ENCODE measurements at places on chromosomes 1 and 21.

DNA sequence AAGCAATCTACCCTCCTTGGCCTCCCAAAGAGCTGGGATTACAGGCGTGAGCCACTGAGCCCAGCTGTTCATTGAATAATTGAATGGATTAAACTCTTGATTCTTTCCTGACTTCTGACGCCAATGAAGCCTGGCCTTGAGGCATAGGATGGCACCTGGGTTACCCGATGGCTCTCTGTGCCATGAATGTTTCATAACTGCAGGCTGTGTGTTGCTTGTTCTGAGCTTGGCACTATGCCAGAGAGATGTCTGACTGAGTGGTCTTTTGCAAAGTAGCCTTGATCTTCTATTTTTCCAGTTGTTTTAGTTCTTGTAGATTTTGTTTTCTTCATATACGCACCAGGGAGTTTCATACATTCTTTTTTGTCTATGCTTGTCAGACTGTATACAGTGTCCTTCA lies 38.5 kb upstream of the AK4 start:
- DNase-seq = no peak

GRCh38 chr1:34100332-34100731 lies 64.7 kb downstream of the CSMD2 start:
- no peak for DNase-seq

DNA sequence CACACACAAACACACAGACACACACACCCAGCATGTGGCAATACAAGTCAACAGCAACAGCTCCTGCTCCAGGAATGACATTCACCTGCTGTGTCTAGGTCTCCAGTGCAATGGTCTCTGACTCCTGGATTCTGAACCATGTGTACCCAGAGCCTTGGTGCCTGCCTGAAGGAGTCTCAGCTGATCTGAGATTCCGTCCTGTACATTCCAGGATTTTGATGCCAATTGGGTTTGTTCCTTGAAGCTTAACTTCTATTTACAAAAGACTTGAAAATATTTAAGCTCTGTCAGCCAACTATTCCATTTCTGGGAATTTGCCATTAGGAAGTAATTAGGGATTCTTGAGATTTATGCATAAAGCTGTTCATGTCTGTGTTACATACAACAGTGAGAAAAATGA lies 85.4 kb upstream of the LRRC8D start:
- DNase-seq = no peak

DNA sequence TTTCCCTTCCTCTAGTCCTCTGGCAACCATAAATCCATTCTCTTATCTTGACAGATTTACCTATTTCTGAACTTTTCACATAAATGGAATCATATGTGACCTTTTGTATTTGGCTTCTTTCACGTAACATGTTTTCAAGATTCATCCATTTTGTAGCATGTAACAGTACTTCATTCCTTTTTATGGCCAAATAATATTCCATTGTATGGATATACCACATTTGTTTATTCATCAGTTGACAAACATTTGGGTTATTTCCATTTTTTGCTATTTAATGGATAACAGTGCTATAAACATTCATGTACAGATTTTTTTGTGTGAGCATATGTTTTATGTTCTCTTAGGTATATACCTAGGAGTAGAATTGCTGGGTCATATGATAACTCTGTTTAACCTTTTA lies 54.0 kb downstream of the RPAP2 start:
- no peak for DNase-seq

DNA sequence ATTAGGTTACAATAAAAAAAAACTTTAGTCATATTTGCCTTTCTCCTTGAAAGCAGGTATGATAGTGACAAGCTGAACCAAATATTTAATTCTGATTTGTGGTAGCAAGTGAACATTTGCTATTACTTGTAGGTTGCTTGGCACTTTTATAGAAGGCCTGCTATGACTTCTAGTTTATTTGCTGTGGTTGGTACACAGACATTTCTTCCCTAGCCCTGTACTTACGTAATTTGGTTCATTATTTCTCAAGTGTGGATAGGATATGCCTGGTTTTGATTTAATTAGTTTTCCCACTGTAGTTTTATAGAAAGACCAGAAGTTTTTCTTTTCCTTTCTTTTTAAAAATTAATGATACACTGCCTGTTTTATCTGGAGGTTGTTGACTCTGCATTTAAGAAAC lies 55.9 kb downstream of the PPP2R5A start:
- no peak for DNase-seq

DNA sequence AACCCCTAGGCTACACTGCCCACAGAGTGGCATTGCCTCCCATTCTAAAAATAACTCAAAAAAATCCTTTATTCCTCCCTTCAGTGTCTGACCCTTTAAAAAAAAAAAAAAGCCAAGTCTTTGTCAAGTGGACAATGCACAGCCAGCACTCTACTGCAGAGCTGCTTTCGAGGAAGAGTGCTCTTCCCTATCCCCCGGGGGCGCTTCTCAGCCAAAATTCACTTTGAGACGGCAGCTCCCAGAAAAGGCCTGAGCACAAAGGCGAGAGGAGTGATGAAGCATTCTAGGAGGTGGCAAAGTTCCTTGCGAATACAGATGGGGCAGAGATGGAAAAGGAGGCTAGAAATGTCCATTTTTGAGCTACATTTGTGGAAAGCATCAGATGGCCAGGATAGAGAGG lies 23.3 kb downstream of the EPHA10 start:
- DNase-seq = no peak

DNA sequence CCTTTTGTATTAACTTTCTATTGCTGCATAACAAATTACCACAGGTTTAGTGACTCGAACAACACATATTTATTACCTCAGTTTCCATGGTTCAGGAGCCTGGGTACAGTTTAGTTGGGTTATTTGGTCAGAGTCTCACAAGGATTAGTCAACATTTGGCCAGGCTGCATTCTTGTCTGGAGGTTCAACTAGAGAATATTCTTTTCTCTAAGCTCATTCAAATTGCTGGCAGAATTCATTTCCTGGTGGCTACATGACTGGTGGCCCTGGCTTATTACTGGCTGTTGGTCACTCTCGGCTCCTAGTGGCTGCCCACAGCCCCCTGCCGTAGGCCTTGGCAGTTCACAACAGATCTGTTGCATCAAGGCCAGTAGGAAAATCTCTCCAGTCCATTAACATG lies 81.1 kb upstream of the ADAR start:
- DNase-seq = no peak

DNA sequence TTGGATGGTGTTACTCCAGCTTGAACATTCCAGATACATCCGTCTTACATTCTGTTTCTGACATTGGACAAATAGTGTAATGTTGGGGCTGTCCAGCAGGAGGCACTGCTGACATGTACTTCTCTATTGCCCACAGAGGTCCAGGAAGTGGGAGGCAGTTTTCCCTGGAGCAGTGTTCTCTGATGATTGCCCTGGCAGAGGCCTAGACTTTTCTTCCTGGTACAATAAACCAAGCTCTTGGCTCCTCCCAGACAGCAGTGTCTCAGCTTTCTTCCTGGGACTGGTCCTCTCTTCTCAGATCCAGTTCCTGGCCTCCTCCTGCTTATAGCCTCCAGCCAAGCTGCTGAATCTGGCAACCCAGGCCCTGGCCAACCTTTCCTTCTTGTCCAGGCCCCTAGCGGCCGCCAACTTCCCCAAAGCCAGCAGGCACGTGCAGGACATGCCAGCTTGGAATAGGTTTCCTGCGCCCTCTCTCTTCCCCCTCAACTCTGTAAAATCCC lies 14.9 kb upstream of the IFNLR1 start:
- peak; percentile 53 for DNase-seq

DNA sequence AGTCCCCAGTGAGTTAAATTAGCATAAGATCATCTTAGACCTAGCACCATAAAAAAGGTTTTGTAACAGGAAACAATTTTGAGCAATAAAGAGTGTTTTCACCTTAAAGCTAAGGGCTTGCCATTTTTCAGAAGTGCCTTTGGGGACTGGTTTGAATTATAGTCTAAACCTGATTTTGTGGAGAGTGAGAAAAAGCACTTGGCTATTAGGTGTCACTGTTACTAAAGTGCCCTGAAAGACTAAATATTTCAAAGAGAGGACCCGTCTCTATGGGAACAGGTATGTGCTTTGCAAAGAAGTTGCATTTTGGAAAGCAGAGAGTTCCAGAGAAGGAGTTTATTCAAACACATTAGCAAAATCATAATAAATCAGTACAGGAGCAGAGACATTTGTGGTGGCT lies 9.1 kb downstream of the NTNG1 start:
- no peak for DNase-seq

DNA sequence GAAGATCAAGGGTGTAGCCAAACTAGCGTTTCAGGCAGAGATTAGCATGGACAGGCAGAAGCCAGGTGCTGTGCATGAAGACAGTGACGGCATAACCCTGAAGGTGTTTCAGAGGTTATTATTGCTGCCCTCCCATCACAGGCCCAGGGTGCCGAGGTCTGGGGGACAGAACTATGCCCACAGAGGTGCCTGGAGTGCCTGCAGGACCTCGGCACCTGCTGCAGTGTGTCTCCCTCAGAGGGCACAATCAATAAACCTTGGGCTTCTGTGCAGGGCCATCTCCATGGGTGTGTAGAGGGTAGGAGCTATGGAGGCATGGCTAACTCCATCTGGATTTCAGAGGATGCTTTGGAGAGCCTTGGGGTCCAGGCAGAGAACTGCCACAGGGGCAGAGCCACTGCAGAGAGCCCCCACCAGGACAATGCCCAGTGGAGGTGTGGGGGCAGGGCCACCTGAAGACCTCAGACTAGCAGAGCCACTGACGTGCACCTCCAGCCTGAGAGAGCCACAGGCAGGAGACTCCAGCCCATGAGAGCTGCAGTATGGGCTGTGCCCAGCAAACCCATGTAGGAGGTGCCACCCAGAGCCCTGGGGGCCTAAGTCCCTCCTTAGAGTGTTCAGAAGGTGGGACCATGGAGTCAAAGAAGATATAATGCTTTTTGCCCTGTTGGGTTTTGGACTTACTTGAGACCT lies 5.7 kb upstream of the ABCG1 start:
- no peak for DNase-seq

GRCh38 chr21:23725576-23725975 lies 1881.7 kb downstream of the MRPL39 start:
- DNase-seq = no peak

- DNase-seq = no peak
Measured at GRCh38 chr1:203177036-203177405, 1.4 kb upstream of the MYBPH start.

DNA sequence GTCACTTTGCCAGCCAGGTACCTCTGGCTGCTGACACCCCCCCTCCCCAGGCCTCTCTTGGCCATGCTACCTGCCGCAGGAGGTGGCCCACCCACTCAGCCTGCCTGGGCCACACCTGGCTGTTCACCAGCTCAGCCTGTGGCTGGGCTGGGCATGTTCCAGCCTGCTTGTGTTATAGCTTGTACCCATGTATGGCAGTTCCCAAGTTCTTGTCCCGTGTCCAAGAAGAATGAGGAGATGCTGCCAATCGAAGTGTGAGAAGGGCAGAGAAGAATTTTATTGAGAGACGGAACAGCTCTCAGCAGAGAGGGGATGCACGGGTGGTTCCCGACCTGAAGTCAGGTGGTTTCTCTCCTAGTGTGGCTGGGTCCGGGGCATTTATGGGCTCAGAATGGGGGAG lies 3.9 kb upstream of the MMEL1 start:
- no peak for DNase-seq

DNA sequence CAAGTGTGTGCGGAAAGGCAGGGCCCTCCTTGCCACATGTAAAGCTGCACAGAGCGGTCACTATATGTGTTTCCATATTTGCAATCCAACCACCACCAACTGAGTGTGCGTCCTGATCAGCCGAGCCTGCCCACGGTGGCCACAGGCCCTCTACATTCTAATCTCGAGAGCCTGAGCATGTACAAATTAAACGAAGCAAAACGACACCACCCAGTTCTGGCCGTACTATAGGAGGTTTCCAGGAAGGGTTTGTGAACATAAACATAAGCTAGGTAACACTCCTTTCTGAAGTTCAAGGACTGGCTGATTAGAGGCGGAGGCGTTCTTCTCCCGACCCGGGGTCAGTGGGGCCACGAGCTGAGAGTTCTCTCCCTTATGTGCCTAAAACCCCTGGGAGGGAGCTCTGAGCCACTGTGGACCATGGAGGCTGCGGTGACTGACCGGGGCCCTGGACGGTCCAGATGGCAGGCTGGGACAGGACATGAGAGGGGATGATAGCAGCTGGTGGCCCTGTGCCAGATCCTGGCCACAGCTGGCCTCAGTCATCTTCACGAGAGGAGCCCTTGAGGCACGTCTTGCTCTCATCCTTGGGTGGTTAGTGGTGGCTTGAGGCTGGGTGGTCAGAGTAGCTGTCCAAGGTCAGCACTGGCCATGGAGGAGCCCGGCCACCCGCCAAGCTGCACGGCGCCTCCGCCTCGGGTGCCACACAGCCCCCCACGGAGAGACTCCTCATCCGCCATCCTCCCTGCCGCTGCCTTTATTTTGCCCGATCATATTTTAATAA lies 39.1 kb upstream of the TRAPPC10 start:
- DNase-seq = no peak

GRCh38 chr1:167510881-167511280 lies 7.4 kb downstream of the CD247 start:
- no peak for DNase-seq

DNA sequence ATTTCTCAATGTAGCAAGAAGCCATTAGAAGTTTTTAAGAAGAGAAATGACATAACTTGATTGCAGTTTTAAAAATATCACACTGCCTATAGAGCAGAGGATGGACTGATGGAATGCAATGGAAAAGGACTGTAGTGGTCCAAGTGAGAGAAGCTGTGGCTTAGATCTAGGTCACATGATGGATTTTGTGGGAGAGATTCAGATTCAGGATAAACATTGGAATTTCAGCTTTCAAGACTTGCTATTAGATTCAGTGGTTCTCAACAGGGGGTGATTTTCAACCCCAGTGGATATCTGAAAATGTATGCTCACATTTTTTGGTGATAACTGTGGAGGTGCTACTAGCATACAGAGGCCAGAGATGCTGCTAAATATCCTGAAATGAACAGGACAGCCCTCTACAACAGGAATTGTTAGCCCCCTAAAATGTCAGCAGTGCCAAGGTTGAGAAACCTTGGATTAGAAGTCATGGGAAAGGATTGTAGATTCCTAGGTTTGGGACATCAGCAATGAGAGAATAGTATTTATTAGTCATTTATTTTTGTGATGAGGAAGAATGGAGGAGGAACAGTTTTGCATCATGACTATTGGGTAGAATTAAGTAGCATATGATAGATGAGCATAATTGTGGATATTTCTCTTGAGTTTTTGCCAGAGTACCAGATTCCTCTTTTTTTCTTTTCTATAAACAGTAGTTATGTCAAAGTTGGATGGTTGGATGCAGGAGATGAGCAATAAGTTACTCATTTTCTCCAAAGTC lies 30.1 kb upstream of the KCNK2 start:
- no peak for DNase-seq

GRCh38 chr1:218380125-218380977 lies 35.2 kb downstream of the TGFB2 start:
- no peak for DNase-seq

DNA sequence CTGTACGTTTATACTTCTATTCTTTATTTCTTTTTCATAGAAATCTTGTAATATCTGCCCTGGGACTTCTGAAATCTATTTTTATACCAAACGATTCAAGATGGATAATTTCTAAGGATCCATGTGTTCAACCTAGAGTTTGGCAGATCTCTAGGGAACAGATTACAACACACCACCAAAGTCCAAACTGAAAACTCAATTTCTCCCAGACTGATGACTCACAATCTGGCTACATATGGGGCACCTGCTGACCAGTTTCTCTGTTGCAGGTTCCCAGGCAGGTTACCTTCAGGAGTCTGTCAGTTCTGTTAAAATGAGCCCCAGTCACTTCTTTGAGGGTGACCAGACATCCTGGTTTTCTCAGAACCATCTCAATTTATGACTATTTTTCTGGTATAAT lies 439.4 kb downstream of the GPATCH2 start:
- no peak for DNase-seq
